Prostate gland (tissue), 2 donors: ENCODE measurements at places on chromosomes 5 and 9. TPM values are rescaled to one million over a fixed set of nuclear protein-coding genes. Genes with fewer than 3 reads are reported as not detected.

FNIP1 gene
- total RNA-seq: 44.1 TPM

IFNA2 gene
- not detected for total RNA-seq

AMACR gene
- total RNA-seq: 21.8 TPM

CARD9 gene
- 1.5 TPM for total RNA-seq

TUT7 gene
- 44.0 TPM for total RNA-seq

BHMT2 gene
- total RNA-seq: 7.4 TPM

TAF11L6 gene
- total RNA-seq: not detected

KLF9 gene
- total RNA-seq: 129 TPM

PCDHB4 gene
- 1.4 TPM for total RNA-seq

KIF12 gene
- total RNA-seq: 8.4 TPM

OTULINL gene
- 20.6 TPM for total RNA-seq

SVEP1 gene
- 2.7 TPM for total RNA-seq

- H3K4me3 ChIP-seq: no peak overlapping the region
- no peaks in the 10 kb centered on the region for H3K27me3 ChIP-seq
- DNase-seq: no peak
- H3K36me3 ChIP-seq: no peaks in the 10 kb centered on the region
- no peaks in the 10 kb centered on the region for H3K4me1 ChIP-seq
Observed at GRCh38 chr9:82930116-82930515, 132.8 kb downstream of the RASEF start.

DNA sequence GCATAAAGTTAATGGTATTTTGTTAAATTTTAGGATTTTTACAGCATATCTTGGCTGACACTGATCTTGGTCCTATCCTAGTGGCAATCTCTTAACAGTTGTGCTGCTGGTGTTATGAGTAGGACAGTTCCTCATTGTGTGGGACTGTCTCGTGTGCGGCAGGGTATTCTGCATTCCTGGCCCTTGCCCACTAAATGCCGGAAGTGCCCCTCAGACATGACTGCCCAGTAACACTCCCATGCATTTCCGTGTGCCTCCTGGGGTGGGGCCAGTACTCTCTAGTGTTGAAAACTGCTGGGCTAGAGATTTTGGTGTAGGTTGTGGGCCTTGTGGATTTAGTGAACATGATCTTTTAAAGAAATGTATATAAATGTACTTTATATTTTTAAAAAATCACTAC is 227.1 kb upstream of the DMRT1 start:
- H3K4me1 ChIP-seq: peaks cover 7% of the 10 kb centered on the region
- no peak for DNase-seq
- no peaks in the 10 kb centered on the region for H3K36me3 ChIP-seq
- peak overlapping the region; percentile 55 for H3K27ac ChIP-seq

DNA sequence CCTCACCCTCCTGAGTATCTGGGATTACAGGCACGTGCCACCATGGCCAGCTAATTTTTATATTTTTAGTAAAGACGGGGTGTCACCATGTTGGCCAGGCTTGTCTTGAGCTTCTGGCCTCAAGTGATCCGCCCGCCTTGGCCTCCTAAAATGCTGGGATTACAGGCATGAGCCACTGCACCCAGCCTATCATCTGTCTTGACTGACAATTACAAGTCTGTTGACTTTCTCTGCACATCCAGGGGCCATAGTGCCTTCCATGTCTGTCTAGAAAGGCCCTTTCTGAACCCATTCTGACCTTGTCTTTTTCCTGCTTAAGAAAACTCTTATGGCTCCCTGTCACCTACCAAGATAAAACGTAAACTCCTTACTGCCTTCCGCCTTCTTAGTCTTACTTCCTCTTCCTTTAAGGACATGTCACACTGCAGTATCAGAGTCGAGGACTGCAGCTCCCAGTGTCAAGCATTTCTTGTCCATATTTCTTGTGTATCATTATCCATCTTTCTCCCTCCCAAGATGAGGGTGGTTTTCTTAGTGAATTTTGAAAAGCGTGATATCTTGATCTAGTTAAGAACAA is 49.9 kb upstream of the SHB start:
- H3K36me3 ChIP-seq: no peaks in the 10 kb centered on the region
- H3K27me3 ChIP-seq: no peaks in the 10 kb centered on the region
- no peak overlapping the region for H3K4me3 ChIP-seq
- no peaks in the 10 kb centered on the region for H3K4me1 ChIP-seq
- no peak overlapping the region for H3K27ac ChIP-seq

DNA sequence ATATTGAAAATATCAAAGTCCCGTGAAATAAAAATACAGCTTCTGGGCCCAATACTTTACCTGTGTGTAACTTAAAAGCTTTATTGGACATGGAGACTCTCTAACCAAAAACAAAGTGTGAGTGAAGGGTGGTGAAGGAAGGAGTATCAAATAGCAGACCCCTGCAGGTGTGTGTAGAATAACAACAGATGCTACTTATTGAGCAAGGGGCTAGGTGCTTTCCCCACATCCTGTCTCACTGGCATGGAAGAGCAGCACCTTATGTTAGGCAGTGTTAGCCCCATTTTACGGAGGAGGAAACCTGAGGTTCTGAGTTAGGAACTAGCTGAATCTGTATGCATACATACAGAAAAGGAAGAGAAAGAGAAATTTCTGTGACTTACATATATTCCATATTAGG is 21.8 kb downstream of the SLIT3 start:
- no peaks in the 10 kb centered on the region for H3K36me3 ChIP-seq
- H3K27ac ChIP-seq: no peak overlapping the region
- H3K4me3 ChIP-seq: no peak overlapping the region
- no peaks in the 10 kb centered on the region for H3K27me3 ChIP-seq

GRCh38 chr5:74424162-74424868 is 216.2 kb downstream of the ENC1 start:
- no peak overlapping the region for H3K27ac ChIP-seq
- H3K4me1 ChIP-seq: no peaks in the 10 kb centered on the region
- H3K4me3 ChIP-seq: no peak overlapping the region
- H3K27me3 ChIP-seq: no peaks in the 10 kb centered on the region

GRCh38 chr5:156836846-156837245 is 13.2 kb upstream of the PPP1R2B start:
- no peaks in the 10 kb centered on the region for H3K4me1 ChIP-seq
- H3K27me3 ChIP-seq: no peaks in the 10 kb centered on the region

DNA sequence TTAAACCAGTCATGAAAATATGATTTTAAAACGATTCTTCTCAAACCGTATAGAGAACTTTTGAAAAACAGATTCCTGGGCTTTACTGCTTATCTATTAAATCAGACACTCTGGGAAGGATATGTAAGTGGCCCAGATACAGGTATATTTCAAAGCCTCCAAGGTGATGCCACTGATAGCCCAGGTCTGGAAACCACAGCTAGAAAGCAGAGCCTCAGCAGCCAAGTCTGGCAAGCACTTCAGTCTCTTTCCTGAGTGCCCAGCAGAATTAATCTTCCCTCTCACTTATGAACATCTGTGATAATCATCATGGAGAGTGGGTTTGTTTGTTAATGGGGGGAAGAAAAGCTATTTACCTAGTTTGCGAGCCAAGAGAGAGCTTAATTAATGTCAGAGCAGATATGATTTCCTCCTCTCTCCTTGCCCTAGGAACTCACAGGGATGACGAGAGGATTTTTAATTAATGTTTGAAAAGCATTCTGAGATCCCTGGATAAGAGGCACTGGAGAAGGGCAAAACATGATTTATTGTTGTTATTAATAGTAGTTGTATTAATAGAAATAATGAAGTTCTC is 368.4 kb downstream of the TLE1 start:
- H3K4me3 ChIP-seq: no peak overlapping the region
- no peak overlapping the region for H3K27ac ChIP-seq
- H3K27me3 ChIP-seq: no peaks in the 10 kb centered on the region
- no peaks in the 10 kb centered on the region for H3K36me3 ChIP-seq
- DNase-seq: no peak

DNA sequence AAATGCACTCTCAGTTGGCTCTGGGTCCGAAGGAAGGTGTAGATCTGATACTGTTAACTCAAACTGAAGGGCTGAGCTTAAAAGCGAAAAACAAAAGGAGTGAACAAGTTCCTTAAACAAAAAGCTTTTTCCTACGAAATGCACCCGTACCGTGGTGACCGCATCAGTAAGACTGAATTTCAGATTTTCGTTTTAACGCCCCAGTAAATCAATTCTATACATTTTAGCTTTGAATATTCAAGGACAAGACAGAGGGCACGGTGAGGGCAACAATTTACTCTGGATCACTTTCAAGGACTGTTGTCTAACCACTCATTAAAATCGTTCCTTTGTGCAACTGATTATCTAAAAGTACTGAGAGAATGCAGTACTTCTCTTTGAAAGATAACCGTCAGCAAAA is 1.9 kb downstream of the HOMER1 start:
- no peaks in the 10 kb centered on the region for H3K4me1 ChIP-seq
- no peaks in the 10 kb centered on the region for H3K27me3 ChIP-seq
- no peak for DNase-seq
- no peak overlapping the region for H3K4me3 ChIP-seq
- H3K36me3 ChIP-seq: no peaks in the 10 kb centered on the region

- H3K4me3 ChIP-seq: peak overlapping the region; percentile 63
- H3K27me3 ChIP-seq: no peaks in the 10 kb centered on the region
- H3K27ac ChIP-seq: peak overlapping the region; percentile 97
Observed at GRCh38 chr5:77776554-77777206, 541 bp upstream of the TBCA start.

- no peak within 1 kb of the TSS for H3K27ac ChIP-seq
- no peaks in the 10 kb centered on the region for H3K36me3 ChIP-seq
- peak within 1 kb of the TSS; percentile 19 for H3K4me3 ChIP-seq
- H3K4me1 ChIP-seq: no peaks in the 10 kb centered on the region
Observed at GRCh38 chr5:16179511-16179935, at the start of gene MARCHF11. TSS of gene MARCHF11 (minus strand) at chr5:16179791. CDS start at chr5:16179575, 216 bp downstream.

- peaks cover 4% of the 10 kb centered on the region for H3K4me1 ChIP-seq
- no peak for DNase-seq
- H3K27me3 ChIP-seq: no peaks in the 10 kb centered on the region
Observed at GRCh38 chr9:125145425-125145824, 2.1 kb upstream of the SCAI start.

DNA sequence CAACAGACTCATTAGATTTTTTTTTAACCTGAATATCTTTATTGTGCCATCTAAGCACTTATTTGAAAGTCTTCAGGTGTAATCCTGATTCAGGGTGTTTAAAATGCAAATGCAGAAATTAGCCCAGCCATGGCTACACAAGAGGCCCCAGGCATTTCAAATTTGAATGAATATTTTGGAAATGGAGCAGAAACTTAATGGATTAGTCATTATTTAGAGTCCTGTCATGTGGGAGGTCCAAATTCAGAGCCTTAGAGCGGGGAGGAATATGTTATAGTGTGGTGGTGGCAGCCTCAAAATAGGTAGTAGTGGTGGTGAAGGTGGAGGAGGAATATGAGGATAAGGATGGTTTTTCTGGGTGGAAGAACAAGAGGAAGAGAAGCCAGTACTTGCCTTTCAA is 567.0 kb downstream of the RAB3C start:
- H3K27me3 ChIP-seq: no peaks in the 10 kb centered on the region
- no peak overlapping the region for H3K27ac ChIP-seq
- H3K4me3 ChIP-seq: no peak overlapping the region
- DNase-seq: no peak
- H3K36me3 ChIP-seq: no peaks in the 10 kb centered on the region
- no peaks in the 10 kb centered on the region for H3K4me1 ChIP-seq

GRCh38 chr9:116661037-116661954 is 25.8 kb upstream of the TRIM32 start:
- no peaks in the 10 kb centered on the region for H3K36me3 ChIP-seq
- no peaks in the 10 kb centered on the region for H3K4me1 ChIP-seq
- no peak overlapping the region for H3K4me3 ChIP-seq
- no peak overlapping the region for H3K27ac ChIP-seq
- DNase-seq: peak; percentile 12

- no peak overlapping the region for H3K27ac ChIP-seq
- no peak for DNase-seq
- H3K4me1 ChIP-seq: peaks cover 3% of the 10 kb centered on the region
- H3K36me3 ChIP-seq: no peaks in the 10 kb centered on the region
- H3K27me3 ChIP-seq: no peaks in the 10 kb centered on the region
Observed at GRCh38 chr9:20363233-20363632, 259.1 kb downstream of the MLLT3 start.

DNA sequence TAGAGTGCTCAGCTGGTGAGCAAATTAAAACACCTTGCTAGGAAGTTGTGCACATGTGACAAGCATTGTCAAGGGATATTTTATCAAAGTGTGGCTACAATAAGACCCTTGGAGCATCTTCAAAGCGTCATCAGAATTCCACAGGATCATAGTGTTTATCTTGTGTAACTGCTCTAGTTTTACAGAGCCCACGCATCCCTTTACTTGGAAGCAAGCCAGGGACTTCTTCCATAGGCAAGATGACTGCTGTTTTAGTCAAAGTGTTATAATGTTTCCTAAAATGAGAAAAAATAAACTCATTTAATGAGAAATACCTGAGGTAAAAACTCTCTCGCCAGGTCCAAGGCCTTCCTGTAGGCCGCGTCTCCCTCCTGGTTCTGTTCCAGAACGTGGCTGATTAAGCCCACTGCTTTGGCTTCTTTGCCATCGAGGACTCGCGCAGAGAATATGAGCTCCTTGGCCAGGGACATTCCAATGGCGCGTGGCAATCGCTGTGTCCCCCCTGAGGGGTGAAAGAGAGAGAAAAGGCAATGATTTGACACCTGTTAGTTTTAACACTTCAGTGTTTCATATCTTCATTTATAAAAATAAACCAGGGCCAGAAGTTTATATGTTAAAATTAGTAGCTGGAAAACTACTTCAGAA is 141.1 kb downstream of the AUH start:
- no peaks in the 10 kb centered on the region for H3K27me3 ChIP-seq
- no peak for DNase-seq
- H3K4me3 ChIP-seq: no peak overlapping the region
- no peaks in the 10 kb centered on the region for H3K4me1 ChIP-seq
- no peaks in the 10 kb centered on the region for H3K36me3 ChIP-seq
- H3K27ac ChIP-seq: no peak overlapping the region

DNA sequence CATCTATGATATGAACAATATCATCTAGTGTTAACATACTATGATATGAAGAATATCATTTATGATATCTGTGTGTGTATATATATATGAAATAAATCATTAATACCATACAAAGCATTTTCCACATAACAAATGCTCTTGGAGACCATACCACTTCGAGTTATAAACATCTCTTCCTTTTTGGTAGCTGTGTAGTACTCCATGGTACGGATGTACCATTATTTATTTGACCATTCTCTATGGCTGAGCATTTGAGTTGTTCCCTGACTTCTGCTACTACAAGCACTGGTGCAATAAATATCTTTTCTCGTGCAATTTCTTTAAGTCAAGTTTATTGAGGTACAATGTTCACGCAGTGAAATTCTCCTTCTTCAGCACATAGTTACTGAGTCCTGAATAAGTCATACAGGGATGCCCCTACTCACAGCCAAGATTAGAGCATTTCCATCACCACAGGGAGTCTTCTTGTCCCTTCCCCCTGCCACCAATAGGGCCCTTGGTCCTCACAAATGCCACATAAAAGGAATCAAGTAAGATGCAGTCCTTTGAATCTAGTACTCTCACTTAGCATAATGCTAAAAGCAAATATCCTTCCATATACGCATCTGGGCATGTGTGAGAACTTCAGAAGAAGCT is 75.2 kb upstream of the SLC25A48 start:
- H3K4me3 ChIP-seq: no peak overlapping the region
- H3K27me3 ChIP-seq: no peaks in the 10 kb centered on the region
- DNase-seq: no peak
- H3K36me3 ChIP-seq: no peaks in the 10 kb centered on the region
